ENCODE measurements at places on chromosomes 4 and X.

GRCh38 chr4:132108784-132109183, 1040.3 kb upstream of the PCDH10 start:
- DNase-seq, result no peak

DNA sequence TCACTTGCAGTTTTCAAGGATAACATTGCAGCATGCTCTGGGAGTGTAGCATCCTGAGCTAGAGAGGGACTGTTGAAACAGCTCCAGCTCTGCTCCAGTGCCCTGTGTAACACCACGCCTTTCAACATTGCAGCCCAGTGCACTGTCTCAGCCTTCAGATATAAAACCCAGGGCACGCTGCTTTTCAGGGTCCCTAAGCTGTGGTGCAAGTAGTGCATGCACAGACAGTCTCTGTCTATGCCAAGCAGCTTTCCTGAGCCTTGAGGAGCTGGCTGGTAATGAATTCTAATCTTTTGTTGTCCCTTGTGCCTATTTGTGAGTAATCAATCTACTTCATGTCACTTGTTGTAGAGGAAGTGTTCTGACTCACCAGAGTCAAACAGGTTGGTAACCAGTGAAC, 897.0 kb downstream of the ARAP2 start:
- DNase-seq, result no peak

GRCh38 chrX:151870602-151871001, 42.1 kb upstream of the MAGEA4 start:
- no peak for DNase-seq

DNA sequence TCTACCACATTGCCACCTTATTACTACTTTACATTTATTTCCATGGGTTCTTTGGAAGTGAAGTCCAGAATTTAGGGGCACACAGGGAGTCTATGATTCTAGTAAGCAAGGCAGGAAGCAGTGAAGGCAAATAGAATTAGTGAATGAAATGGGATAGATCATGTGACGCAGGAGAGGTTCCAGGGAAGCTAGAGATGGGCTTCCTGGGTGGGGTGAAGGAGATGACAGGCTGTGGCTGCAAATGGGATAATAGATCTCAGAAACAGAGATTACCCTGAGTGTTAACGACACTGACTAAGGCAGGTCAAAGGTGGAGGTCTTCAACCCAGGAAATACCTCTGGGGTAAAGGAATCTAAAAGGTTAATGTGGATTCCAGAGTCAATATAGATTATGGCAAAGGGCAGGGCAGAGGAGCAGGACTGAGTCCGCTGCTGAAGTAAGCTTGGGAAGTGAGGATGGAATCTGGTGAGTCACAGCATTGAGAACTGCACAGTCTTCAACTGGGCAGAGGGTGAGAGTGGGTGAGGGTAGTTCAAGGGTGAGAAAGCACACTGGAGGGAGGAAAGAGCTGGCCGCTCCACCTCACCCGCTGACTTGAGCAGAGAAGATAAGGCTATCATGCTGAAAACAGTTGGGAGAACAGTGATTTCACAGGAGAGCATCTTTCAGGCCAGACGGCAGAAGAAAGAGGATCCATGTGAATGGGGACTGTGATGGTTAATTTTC, 70.8 kb downstream of the ANXA3 start:
- DNase-seq, result no peak

DNA sequence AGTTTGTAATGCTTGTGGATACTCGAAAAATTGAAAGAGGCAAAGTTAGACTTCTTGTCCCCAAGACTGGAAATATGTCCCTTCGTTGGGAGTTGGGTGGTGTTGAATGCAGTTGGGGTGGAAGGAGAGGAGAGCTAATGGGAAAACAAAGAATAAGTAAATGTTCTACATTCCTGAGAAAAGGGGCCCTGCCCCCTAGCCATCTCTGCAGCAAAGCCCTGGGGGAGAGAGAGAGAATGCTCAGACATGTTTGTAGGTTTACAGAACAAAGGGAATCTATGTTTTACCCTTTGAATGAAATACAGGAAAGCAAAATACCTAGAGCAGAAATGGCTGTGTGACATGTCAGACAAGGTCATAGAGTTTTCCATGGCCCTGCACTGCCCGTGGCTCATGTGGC, 88.1 kb downstream of the RASL11B start:
- DNase-seq, result no peak

GRCh38 chrX:66635360-66635759, 3.5 kb downstream of the EDA2R start:
- no peak for DNase-seq

DNA sequence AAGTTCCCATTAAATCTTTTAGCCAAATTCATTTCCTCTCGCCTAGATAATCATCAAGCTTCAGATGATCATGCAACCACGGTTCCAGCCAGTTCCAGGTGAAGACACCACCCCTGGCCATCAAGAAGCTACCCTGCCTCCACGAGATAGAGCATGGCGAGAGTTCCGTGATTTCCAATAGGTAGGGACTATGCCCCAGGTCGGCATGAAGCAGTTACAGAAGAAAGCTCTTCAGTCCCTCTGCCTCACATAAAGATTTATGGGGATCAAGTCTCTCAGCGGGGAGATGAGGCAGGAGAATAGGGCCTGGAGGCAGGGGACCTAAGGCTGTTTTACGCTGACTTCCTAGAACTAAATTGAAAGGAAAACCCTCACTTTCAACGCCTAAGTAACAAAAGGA, 183.9 kb downstream of the OR13H1 start:
- DNase-seq, result no peak

- no peak for DNase-seq
Observed at GRCh38 chr4:111652986-111653385, 492.3 kb upstream of the FAM241A start.

- DNase-seq, result no peak
Observed at GRCh38 chrX:11188664-11189063, 77.5 kb downstream of the HCCS start.

GRCh38 chrX:30661228-30661627, 8.0 kb downstream of the GK start:
- no peak for DNase-seq

DNA sequence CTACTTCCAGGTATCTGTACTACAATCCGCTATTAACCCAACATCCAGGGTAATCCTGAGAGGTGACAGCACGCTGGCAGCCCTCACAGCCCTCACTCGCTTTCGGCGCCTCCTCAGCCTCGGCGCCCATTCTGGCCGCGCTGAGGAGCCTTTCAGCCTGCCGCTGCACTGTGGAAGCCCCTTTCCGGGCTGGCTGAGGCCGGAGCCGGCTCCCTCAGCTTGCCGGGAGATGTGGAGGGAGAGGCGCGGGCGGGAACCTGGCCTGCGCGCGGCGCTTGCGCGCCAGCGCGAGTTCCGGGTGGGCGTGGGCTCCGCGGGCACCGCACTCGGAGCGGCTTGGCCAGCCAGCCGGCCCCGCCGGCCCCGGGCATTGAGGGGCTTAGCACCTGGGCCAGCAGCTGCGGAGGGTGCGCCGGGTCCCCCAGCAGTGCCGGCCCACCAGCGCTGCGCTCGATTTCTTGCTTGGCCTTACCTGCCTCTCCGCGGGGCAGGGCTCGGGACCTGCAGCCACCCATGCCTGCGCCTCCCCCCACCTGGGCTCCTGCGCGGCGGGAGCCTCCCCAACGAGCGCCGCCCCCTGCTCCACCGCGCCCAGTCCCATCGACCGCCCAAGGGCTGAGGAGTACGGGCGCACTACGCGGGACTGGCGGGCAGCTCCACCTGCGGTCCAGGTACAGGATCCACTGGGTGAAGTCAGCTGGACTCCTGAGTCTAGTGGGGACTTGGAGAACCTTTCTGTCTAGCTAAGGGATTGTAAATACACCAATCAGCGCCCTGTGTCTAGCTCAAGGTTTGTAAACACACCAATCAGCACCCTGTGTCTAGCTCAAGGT, 87.3 kb downstream of the PRSS12 start:
- DNase-seq, result no peak

GRCh38 chrX:38803243-38803587, 2.0 kb downstream of the MID1IP1 start:
- no peak for DNase-seq

DNA sequence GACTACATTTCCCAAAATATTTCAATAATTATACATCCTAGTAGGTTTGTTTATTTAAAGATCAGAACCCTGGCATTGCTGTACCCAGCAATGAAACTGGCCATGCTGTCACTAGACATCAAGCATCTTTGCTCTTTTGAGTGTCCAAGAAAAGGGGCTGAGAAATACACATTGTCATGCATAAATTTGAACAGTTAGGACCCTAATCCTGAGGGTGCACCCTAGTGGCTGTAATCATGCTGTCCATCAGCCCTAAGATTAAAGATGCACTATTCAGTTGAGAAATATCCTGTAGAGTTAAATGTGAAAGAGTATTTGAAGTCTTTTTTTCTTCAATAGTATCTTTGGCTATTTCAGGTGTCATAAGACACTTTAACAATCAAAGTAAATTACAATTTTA, 108.8 kb downstream of the NFKB1 start:
- DNase-seq, result no peak

Data from cerebellum (tissue), 4 donors.